CD4-positive, alpha-beta T cell treated with Interleukin-1 beta for 1 hour (primary cell): ENCODE measurements at places on chromosomes 6 and 20.

GRCh38 chr20:3894796-3895195 is 5.6 kb downstream of the PANK2 start:
- no peak for DNase-seq

DNA sequence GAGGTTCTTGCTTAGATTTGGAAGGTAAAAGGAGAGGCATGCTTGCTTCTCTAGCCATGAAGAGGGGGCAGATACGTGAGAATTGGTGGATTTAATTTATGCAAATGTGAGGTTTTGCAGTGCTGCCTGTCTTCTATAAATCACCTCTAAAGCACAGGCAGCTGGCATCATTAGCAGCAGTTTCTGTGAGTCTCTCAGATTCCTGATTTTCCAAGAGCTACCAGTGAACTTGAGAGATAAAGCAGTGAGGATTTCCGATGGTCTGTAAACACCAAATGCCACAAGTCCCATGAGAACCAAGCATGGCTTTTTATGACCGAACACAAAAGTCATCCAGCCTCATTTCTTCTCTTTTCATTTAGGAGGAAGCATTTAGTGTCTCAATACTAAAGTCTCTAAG is 3.2 kb upstream of the SIRPB2 start:
- DNase-seq, result no peak

DNA sequence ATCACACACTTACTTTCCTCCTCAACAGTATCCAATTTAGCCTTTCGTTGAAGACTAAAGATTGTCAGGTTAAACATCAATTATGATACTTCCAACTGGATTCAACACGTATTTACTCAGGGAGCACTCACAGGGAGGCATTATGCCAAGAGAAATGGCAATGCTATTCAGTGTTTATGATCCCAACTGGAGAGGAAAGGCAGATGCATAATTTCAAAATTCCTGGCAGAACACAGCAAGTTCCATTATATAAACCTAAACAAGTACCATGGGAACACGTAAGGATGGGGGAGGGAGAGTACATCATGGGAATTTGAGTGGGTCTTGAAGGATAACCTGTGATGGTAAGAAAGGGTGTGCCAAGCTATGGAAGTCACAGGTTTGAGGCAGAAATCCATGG is 112.7 kb downstream of the ISM1 start:
- DNase-seq, result no peak

DNA sequence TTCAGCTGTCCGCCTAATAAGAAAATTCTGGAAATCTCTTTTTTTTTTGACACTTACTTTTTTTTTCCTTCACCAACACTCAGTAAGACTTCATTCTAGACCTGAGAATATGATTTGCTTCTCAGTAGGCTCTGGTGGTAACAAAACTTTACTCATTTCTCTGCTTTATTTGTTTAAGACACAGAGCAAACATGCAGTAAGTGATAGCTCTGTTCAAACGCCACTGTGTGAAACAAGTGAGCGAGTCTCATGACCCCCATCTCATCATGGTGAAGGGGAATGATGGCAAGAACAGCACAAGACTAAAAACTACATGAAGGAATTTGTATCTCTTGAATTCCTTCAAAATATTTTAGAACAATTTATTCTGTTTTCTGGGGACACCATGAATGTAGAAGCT is 541.6 kb upstream of the POU3F2 start:
- no peak for DNase-seq

DNA sequence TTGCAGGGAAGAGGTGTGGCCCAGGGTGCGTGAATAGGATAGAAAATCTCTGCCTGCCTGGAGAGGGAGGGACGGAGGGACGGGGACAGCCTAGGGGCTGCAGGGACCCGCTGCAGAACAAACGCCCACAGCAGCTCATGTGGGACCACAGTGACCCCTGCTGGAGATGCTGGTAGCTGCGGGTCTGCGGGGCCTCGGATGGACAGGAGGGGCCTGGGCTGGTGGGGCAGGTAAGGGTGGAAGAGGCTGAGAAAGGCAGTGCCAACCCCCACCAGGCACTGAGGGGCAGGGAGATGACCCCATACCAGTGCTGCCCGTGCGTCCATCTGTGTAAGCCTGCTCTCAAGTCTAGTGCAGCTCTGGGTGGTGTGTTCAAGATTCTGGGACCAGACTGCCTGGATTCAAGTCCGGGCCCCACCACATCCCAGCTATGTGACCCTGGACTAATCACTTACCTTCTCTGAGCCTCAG is 39.4 kb downstream of the KIAA1755 start:
- DNase-seq, result peak; percentile 62

DNA sequence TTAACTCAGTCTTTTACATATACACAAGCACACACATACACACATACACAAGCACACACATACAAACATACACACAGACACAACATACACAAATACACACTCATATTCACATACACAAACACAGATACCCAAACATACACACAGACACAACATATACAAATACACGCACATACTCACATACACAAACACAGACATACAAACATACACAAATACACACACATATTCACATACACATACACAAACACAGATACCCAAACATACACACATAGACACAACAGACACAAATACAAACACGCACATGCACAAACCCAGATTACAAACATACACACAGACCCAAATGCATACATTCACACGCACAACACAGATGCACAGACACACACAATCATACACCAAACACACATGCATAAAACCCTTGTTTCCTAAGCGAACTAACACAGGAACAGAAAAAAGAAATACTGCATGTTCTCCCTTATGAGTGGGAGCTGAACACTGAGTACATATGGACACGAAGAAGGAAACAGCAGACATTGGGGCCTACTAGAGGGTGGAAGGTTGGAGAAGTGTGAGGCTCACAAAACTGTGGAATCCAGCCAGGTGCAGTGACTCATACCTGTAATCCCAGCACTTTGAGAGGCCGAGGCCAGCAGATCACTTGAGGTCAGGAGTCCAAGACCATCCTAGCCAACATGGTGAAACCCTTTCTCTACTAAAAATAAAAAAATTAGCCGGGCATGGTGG is 34.2 kb downstream of the PIM1 start:
- DNase-seq, result no peak

DNA sequence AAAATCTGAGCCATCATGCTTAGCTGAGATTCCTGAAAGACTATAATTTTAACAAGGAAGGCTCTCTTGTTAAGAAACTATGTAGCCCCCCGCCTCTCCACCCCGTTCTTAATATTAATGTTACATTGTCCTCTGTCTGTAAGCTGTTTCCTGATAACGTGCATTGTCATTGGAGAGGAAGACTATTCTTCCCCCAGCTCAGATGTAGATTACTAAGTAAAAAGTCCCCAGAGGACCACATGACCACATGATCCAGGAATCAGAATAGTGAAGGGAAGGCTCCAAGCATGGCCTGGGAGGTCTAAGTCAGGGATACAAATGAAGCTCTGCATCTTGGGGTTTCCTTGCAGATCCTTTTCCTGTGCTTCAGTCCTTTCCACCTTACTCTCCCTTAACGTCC is 106.4 kb downstream of the JARID2 start:
- no peak for DNase-seq

GRCh38 chr6:3340358-3340802 is 81.6 kb downstream of the PSMG4 start:
- DNase-seq, result no peak

GRCh38 chr6:85460921-85461797 is 11.3 kb downstream of the NT5E start:
- peak; percentile 46 for DNase-seq

DNA sequence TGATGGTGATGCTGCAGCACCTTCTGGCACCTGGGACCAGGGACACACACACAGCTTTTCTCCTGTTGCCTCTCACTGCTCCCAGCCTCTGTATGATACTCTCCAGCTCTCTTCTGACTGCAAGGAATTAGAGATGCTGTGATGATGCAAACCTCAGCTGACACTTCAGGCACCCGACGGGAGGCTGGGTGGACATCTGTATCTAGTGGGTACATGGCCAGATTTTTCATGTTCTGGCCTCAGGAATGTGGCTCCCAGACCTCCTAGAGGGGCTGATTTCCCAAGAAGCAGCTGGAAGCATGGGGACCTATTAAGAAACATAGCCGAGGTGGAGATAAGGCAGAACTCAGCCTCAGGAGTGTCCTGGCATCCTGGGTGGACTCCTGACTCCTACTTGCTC is 6.8 kb upstream of the EPB41L1 start:
- no peak for DNase-seq

DNA sequence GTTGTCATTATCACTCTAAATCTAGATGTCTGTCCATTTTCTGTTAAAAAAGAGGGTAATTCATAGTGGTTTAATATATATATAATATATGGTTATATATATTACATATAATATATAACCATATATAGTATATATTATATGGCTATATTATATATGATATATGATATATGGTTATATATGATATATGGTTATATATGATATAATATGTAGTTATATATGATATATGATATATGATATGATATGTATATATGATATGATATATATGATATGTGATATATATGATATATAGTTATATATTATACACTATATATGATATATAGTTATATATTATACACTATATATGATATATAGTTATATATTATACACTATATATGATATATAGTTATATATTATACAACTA is 8.6 kb downstream of the OR2A4 start:
- no peak for DNase-seq

DNA sequence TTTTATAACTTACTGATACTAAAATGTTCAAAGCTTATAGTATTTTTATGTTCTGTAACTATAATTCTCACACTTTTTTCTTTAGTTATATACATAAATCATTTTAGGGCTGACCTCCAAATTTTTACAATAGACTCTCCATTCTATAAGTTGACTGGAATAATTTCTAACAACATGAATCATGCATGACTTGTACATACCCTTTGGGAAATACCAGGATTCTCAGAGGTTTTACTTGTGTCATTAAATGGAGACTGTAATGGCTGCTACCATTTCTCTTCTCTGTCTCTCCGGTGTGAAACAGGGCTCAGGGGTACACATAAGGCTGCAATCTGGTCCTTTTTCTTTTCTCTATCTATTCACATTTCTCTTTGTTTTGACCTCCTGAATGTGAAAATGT is 222.2 kb upstream of the FLRT3 start:
- no peak for DNase-seq

DNA sequence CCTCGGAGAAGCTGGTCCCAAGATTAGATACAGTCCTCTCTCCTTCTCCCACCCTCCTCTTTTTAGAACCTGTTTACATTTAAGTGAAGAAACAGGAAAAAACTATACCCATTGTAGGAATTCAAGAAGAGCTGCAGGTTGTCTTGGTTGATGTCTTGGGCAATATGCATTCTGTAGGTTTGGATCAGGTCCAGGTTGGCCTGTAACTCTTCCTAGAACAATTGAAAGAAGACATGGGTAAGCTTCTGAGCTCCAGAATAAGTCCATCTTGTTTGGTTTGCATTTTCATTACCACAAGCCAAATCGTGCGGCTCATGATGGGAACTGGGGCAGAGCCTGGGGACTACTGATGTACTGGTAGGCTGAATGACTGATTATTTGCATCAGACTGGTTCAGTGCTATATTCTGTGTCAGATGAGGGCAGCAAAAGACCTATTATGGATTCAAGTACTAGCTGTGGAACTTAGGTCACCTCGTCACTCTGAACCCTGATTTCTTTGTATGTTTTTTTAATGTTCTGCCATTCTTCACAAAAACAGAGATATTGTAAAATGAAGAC is 20.3 kb upstream of the SLA2 start:
- no peak for DNase-seq

DNA sequence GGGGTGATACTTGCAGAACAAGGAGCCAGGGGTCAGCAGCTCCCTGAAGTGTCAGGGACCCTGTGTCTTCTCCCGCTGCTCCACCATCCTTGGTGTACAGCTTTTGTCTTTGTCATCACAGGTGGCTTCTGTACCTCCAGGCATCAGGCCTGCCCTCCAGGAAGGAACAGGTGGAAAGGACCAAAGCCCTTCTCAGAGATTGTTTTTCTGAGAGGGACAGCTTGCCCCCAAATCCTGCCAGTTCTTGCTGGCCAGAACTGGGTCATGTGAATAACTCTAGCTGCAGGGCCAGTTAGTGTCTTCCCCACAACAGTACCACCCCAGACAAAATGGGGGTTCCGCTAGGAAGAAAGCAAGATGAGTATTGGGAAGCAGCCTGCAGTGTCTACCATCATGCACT is 31.4 kb downstream of the SNPH start:
- DNase-seq, result no peak

DNA sequence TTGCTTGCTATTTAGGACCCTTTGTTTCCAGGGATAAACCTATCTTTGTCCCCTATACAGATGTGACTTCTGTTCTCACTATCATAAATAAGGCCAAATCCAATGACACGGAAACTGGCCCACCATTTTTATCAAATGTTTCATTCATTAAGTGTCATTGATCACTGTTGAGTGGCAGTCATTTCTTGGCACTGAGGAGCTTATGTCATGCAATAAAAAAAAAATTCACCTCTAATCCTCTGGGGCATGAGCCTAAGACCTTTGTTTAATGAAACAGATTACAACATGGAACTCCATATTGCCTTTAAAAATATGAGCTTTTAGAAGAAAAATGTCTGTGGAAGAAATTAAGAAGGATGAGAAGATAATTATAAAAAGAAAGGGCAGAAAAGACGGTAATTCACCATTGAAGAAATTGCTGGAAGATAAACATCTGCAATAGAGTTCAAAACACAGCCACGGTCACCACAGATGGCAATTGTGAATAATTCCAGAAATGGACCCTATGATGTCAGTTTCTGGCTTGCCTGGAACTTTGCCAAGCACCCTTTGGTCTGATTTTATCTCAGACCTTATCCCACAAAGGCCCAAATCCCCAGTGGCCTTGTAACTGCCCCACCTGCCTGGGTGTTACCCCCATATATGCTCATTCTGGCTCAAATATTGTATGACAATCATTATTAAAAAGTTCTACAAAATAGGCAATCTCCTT is 91.1 kb downstream of the DST start:
- no peak for DNase-seq

GRCh38 chr6:169109411-169110220 is 144.0 kb downstream of the THBS2 start:
- DNase-seq, result no peak

- no peak for DNase-seq
Observed at GRCh38 chr20:57712851-57713504, 3.2 kb upstream of the PMEPA1 start.

GRCh38 chr6:41997456-41997855 is 52.9 kb upstream of the TAF8 start:
- DNase-seq, result no peak

DNA sequence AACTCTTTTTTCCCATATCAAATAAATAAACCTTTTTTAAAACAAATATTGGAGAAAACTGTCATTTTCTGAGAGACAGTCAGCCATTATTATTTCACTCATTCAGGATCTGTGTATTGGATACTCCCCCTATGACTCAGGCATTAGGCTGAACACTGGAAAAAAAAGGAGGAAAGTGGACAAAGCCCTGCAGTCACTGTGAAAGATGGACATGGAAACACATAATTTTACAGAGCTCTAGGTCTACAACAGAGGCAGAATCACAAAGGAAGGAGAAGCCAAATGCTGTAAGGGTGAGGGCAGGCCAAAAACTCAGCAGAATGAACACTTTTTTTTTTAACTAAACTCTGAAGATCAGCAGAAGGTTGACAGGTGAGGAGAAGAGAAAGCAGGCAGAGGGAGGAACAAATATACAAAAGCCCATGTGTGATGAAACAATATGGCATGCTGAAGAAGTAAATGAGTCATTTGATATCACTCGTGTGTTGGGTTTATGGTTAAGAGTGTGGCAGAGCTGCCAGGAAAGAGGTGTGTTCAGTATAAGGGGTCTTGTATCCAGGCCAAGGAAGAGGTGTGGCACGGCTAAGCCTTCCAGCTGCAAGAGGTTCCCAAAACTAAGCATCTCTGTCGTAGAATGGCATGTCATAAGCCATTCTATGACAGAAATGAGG is 39.1 kb downstream of the EPB41L2 start:
- DNase-seq, result no peak
